ENCODE measurements at places on chromosomes 7 and 10. TPM values are rescaled to one million over a fixed set of nuclear protein-coding genes. Genes with fewer than 3 reads are reported as not detected.

GRCh38 chr7:128777156-128778123 is 1.8 kb upstream of the OPN1SW start:
- H3K36me3 ChIP-seq: peaks cover 7% of the 10 kb centered on the region
- DNase-seq: no peak
- no peak overlapping the region for H3K27ac ChIP-seq
- H3K27me3 ChIP-seq: no peaks in the 10 kb centered on the region
- no peaks in the 10 kb centered on the region for H3K4me1 ChIP-seq
- no peak overlapping the region for H3K4me3 ChIP-seq

SLC18A3 gene
- 3.5 TPM for polyA plus RNA-seq

ZNF804B gene
- 0.04 TPM for polyA plus RNA-seq

DNA sequence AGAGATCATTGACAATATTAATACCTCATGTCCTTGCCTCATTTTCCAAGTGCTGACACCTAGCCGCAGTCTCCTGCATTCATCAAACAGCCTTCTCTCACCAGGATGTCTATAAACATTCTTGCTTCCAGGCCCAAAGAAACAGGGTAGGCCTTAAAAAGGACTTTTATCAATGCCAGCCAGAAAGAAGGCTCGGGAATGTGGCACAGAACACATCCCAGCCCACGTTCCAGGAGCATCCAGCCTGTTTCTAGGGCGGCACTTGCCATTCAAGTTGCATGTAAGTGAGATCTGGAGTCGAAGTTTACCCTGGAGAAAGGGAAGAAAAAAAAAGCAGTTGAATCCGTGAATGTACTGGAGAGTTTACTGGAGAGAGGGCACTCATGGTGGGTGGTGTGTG is 1083.1 kb downstream of the KCNMA1 start:
- DNase-seq: no peak
- H3K4me1 ChIP-seq: no peaks in the 10 kb centered on the region
- H3K36me3 ChIP-seq: no peaks in the 10 kb centered on the region
- H3K4me3 ChIP-seq: no peak overlapping the region
- H3K27me3 ChIP-seq: no peaks in the 10 kb centered on the region
- H3K27ac ChIP-seq: no peak overlapping the region

TFPI2 gene
- 15.5 TPM for polyA plus RNA-seq

GRCh38 chr7:107972941-107973376 is 30.0 kb downstream of the LAMB1 start:
- peaks cover 83% of the 10 kb centered on the region for H3K36me3 ChIP-seq
- DNase-seq: no peak
- H3K27me3 ChIP-seq: no peaks in the 10 kb centered on the region
- no peak overlapping the region for H3K4me3 ChIP-seq
- no peak overlapping the region for H3K27ac ChIP-seq

DENND2A gene
- polyA plus RNA-seq: 12.2 TPM

DNA sequence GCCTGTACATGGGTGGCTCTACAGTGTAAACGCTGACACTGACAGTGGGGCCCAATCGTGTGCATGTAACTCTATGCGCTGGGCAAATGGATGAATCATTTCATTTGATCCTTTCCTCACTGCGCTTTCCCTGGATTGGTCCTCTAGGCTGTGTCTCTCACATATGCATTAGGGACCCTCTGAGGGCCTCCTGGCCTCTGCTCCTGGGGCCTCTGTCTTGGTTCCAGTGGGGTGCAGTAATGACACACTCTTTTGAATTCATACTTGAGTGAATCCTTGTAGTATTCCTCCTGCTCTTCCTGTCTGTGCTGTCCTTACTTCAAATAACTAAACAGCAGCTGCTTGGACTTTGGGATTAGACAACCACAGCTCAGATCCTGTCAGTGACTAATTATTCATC is 176.5 kb upstream of the ADO start:
- H3K4me3 ChIP-seq: no peak overlapping the region
- no peak for DNase-seq
- no peaks in the 10 kb centered on the region for H3K27me3 ChIP-seq
- no peaks in the 10 kb centered on the region for H3K36me3 ChIP-seq
- H3K27ac ChIP-seq: no peak overlapping the region
- H3K4me1 ChIP-seq: no peaks in the 10 kb centered on the region

- H3K4me1 ChIP-seq: peaks cover 28% of the 10 kb centered on the region
- peaks cover 19% of the 10 kb centered on the region for H3K36me3 ChIP-seq
- no peaks in the 10 kb centered on the region for H3K27me3 ChIP-seq
- H3K27ac ChIP-seq: peak within 1 kb of the TSS; percentile 99
- DNase-seq: peak; percentile 71
Measured at GRCh38 chr10:102644066-102644645, at the start of gene TRIM8. Gene TRIM8 (plus strand): TSS chr10:102644479. CDS start chr10:102644618, 139 bp downstream.

DNA sequence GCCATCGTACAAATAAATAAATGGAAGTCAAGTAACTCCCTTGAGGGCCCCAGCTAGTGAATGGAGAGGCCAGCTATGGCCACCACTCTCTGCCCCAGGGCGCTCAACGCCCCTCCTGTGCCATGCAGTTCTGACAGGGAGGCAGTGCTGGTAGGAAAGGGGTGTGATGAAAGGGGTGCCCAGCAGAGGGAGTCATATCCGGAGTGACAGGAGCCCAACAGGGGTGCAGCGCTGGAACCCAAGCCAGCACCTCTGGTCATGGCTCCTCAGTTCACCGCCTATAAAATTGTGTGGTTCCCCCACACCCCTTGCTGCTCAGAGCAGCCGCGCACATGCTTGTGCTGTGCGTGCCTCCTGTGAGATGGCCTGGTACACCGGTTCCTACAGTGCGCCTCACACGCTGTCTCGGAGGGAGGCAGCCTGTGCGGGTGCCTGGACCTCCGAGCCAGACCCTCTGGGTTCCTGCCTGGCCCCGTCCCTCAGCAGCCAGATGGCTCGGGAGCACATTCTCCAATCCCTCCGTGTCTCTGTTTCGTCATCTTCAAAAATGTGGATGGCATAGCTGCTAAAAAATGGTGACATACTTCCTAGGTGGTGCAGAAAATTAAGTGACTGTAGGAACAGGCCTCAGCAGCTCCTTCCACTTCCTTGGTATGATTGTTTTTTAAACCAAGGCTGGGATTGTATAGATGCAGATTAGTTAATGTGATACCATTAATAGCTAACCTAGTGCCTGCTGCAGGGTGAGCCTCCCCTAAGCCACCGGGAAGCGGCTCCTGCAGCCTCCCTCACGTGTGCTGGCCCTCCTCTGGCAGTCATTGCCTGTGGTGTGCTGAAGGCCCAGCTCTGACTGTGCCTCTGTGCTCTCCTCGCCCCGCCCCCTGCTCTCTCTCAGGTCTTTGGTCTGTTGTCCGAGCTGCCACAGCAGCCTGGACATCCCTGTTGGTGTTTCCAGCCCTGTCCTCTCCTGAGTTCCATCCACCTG is 125.8 kb downstream of the EGFR start:
- H3K27me3 ChIP-seq: no peaks in the 10 kb centered on the region
- H3K4me3 ChIP-seq: no peak overlapping the region
- H3K27ac ChIP-seq: no peak overlapping the region
- H3K36me3 ChIP-seq: peaks cover 45% of the 10 kb centered on the region
- no peak for DNase-seq

DNA sequence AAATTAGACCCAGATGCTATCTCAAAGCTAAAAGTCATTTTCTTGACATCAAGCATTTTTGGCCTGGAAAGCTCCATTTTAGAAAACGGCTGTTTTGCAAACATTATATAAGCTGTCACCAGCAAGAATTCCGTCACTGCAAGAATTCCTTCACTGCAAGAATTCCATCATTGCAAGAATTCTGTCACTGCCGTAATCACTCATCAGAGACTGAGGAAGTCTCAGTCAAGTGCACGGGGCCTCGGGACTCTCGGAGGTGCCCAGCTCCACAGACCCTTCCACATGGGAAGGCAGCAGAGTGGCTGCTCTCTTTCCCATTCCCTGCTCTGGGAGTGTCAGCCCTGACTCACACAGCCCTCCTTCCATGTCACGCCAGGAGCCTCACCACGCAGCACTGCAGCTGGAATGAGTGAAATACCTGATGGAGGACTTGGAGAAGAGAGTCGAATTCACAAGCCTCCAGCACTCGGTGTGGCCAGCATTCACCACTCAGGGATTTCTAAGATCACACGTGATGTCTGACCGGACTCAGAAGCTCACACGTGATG is 168.3 kb downstream of the PTPRN2 start:
- H3K4me3 ChIP-seq: no peak overlapping the region
- no peaks in the 10 kb centered on the region for H3K27me3 ChIP-seq
- H3K27ac ChIP-seq: no peak overlapping the region

PIK3CG gene
- polyA plus RNA-seq: 2.7 TPM

- no peak overlapping the region for H3K4me3 ChIP-seq
- no peaks in the 10 kb centered on the region for H3K4me1 ChIP-seq
- peaks cover 4% of the 10 kb centered on the region for H3K36me3 ChIP-seq
- H3K27me3 ChIP-seq: no peaks in the 10 kb centered on the region
- no peak overlapping the region for H3K27ac ChIP-seq
Measured at GRCh38 chr7:7795203-7795602, 76.8 kb upstream of the RPA3 start.

- no peak overlapping the region for H3K27ac ChIP-seq
- no peak for DNase-seq
- H3K4me3 ChIP-seq: no peak overlapping the region
- H3K27me3 ChIP-seq: no peaks in the 10 kb centered on the region
- H3K36me3 ChIP-seq: no peaks in the 10 kb centered on the region
Measured at GRCh38 chr7:131284702-131285419, 42.8 kb upstream of the MKLN1 start.

Measured in large intestine (tissue), 12 donors.